Pancreas (tissue), 10 donors: ENCODE measurements at places on chromosomes 7 and 10.

GRCh38 chr10:3123571-3124411 lies 48.8 kb downstream of the PITRM1 start:
- DNase-seq, result no peak

DNA sequence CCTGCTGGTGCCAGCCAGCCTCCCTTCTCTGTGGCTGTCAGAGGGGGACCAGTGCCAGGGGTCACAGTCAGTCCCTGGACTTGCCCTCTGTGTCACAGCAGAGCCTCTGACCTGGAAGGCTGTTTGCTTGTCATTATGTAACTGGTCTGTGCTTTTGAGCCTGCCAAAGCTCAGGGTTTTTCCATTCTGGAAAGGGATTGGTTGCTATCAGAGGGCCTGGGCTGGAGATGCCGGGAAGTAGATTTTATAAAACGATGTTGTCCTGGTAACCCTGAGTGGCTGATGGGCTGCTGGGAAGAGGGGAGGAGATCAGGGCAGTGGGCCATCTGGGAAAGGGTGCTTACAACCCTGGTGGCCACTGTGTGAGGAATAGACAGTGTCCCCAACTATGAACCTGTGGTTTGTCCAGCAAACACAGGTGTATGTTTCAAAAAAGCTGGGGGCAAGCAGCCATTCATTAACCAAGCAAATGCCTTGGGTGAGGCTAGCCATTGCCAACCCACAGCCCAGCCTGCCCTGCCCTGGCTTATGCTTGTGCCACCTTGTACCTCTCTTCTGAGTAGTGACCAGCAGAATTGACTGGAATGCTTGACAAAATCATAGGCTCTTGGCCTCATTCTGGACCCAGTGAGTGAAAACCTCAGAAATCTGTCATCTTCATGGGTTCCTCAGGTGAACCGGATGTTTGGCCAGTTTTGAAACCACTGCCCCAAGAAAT lies 21.6 kb downstream of the SFTPD start:
- no peak for DNase-seq

GRCh38 chr10:110326351-110327032 lies 21.8 kb upstream of the SMNDC1 start:
- no peak for DNase-seq

DNA sequence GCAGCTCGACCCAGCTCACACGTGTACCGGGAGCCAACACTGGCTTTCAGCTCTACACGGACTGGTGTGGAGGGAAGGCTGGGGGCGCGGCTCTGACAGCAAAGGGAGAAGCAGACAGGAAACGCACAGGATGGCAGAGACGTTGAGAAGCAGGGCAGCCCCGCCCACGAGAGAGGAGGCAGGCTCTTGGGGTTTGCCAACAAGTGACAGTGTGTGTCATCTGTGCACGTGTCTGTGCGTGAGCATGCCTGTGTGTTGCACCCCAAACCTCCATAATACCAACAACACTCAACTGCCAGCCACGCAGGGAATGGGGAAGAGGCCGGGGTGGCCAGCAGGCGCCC lies 64.4 kb upstream of the PDGFA start:
- DNase-seq, result no peak

DNA sequence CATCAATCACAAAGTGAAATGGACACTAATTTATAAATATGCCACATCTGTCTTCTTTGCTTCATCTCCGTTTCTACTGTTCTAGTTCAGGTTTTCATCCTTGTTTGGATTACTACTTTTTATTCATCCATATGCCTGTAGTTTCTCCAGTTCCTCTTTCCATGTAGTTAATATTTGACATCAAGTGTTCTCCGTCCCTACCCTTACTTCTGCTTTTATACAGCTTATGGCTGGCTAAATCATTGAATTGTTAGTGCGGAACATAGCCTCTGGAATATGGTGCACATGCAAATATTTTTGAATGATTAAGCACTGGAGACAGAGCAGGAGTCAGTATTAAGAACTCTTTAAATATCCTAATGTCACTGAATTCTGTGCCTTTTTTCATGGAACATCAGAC lies 230.0 kb upstream of the PPP1R3A start:
- no peak for DNase-seq

GRCh38 chr7:48887500-48887899 lies 36.8 kb upstream of the CDC14C start:
- no peak for DNase-seq

- no peak for DNase-seq
These were observed 43.0 kb upstream of the OPN4 start for GRCh38 chr10:86611386-86611785.

- DNase-seq, result no peak
These were observed 66.2 kb downstream of the FAM241B start for GRCh38 chr10:69696073-69696731.

DNA sequence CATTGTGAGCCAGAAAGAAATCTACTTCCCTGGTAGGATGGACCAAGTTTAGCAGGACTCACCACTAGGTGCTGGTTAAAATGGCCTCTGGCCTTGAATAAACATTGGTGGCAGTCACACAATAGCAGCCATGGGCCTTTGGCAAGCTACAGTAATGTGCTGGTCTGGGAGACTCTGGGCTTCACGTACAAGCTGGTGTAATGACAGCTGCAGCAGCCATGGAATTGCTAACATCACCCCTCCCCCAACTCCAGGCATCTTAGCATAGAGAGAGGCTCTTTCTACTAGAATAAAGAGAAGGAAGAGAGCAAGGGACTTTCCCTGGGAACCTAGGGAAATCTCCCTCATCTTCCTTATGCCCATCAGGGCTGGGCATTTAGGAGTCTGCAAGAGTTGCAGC lies 205.1 kb upstream of the SEMA3A start:
- no peak for DNase-seq

DNA sequence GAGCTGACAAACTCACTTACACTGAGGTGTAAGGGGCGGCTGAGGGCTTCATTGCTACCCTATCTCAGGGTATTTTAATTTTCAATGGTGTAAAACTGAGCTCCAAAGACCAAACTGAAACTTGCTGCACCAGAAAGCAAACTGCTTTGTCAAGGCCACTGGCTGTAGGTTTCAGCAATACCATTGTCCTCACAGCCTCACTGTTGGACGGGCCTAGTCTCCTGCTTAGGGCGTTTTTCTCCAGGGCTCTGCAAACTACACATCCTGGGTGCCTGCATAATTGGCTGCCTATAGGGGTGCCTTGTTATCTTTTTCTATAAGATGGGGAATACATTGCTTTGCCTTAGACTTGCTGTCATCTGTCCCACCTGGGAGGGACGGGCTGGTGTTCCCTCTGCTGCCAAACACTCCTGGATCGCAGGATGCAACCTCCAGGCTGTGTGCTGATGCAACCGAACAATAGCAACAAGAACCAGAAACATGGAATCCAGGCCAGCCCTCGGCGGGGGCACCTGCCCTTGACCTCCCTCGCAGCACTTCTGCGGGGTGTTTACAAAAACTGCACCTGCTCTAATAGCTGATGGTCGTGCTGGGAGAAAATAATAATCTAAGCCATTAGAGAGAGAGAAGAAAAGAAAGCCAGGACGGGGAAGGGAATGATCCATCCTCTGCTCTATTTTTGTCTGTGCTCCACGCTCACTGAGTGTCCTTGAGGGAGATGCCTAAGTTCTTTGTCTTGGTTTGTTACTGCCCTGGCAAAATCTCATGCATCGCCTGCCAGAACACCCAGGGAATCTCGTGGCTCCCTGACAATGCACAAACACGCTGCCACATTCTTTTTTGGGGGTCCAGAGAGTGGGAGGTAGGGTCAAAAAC lies 104.5 kb downstream of the GALNT17 start:
- no peak for DNase-seq

- peak; percentile 71 for DNase-seq
These were observed 11.9 kb downstream of the PDGFA start for GRCh38 chr7:507623-508300.

DNA sequence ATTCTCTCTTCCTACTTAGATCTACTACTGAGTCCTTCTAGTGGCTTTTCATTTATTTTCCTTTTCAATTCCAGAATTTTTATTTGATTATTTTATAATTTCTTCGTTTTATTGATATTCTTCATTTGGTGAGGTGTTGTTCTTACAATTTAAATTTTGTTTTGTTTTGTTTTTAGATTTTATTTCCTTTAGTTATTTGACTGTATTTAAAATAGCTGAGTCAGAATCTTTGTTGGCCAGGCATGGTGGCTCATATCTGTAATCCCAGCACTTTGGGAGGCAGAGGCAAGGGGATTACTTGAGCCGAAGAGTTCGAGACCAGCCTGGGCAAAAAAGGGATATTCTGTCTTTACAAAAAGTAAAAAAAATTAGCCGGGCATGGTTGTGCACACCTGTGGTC lies 36.1 kb downstream of the AKAP9 start:
- DNase-seq, result no peak

- DNase-seq, result no peak
These were observed 124.4 kb upstream of the C7orf33 start for GRCh38 chr7:148466120-148466519.

GRCh38 chr10:71713135-71714030 lies 6.2 kb downstream of the C10orf105 start:
- DNase-seq, result peak; percentile 45

GRCh38 chr7:142089035-142089434 lies 22.5 kb upstream of the MGAM2 start:
- DNase-seq, result no peak

DNA sequence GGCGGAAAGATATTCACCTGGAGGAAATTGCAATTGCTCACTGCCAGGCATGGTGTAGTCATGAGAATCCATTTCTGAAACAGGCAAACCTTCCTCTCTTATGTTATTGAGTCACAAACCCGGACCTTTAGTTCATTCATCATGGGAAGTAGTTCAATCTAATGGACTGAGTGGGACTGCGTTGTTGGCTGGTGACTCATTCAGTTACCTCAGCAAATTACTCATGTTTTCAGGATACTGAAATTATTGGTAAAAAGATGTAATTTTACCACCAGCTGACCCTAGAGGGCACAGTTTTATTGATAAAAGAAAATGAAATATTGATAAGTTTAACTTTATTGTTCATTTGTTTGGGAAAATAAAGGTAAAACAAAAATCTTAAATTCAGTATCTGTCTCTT lies 1194.4 kb upstream of the SORCS1 start:
- no peak for DNase-seq

DNA sequence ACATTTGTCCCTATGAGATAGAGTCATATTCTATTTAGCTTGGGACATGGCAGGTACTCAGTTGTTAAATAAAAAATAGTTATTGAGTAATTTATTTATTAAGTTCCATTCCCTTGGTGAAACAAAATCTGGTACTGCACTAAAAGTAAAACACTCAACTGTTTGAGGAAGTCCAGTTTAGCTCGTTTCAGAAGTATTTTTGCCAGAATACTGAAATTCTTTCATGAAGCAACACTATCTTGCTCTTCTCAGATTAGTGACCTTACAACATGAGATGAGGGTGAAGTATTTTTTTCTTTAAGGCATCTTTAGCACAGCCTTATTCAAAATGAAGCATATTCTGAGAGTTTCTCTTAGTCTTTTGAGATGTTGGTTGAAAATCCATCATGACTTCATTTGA lies 106.0 kb downstream of the ZNF365 start:
- DNase-seq, result no peak

DNA sequence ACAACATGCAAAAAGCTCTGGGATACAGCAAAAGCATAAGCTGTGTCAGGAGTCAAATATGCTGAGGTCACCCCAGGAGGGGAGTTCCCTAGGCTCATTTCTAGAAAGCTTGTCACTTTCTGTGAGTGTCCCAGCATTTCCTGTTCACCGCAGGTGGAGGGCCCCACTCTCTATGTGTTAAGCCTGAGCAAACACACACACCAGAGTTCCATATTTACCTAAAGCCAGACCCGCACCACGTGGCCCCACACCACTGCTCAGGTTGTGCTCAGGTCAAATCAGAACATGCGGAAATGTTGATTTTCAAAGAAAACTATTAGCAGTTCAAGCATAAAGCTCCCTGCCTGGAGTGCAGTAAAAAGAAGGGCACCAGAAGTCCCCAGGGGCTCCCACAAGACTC lies 259.6 kb upstream of the PPP2R2D start:
- DNase-seq, result no peak

DNA sequence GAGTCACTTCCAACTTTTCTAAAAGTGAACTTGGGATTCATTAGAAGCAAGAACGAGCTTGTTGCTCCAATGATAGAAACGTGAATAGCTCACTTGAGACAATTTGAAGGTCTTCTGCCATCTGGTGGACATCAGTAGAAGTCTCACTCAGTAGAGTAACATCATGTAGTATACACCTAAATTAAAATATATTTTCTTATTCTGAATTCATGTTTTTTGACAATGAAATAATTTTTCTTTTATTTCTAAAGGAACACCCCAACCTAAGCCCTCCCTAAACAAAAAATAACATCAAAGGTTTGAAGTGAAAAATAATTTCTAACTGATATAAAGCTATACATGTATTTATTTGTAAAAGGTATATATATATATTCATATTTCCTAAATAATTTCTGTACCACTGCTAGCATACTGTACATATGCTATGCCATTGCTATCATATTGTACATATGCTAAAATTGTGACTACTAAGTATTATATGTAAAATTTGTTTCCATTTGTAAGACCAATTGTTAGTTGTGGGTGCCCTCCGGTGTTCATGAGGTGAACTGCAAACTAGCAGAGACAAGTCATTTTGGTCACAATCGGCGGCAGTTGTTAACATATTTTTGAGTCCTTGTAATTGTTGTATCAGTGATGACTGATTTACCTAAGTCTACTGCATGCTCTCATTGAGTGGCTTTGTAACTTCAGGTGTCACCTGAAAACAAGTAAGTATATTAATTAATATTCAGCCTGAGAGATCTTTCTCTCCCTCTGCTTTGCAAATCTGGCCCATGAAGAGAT lies 121.9 kb downstream of the PTPRZ1 start:
- DNase-seq, result peak; percentile 47

DNA sequence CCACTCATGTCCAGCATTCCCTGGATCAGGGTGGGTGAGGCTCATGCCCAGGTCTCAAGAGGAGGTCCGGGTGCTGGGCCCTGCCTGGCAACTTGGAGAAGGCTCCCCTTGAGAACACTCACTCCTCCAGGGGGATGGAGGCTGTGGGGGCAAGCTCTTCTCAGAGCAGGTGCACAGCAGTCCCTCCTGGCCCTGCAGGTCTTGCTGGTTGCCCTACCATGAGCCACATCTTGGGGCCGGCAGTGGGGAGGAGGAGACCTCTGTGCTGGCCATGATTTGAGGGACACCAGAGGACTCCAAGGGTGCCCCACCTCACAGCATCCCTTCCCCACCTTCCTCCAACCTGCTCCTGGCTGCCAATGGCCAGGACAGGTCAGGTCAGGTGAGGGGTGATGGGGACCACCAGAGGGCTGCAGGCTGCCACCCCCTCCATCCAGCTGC lies 87.4 kb upstream of the RET start:
- DNase-seq, result peak; percentile 4

GRCh38 chr10:15231426-15231825 lies 62.9 kb upstream of the NMT2 start:
- DNase-seq, result no peak

GRCh38 chr7:135965602-135966001 lies 11.6 kb downstream of the MTPN start:
- DNase-seq, result no peak

GRCh38 chr10:82397854-82398253 lies 522.9 kb downstream of the NRG3 start:
- no peak for DNase-seq
